ENCODE measurements at places on chromosomes 2 and 18.

DNA sequence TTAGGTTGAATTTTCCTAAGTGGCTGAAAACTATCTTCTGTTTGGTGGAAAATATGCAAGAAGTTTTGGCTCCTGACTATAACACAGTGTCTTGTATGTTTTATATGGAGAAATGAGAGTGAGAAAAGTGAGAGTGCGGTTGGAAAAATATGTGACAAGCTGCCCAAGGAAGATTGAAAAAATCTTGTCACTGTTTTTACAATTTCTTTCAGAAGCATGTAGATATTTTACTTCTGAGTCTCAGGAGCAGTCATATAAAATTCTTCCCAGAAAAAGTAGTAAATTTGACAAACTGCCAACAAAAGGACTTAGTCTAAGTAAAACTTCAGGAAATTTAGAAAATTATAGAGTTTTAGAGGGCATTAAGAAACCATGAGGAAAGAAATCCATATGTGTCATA lies 19.4 kb upstream of the RMND5A start:
- no peak for DNase-seq

- DNase-seq = no peak
These were observed 190.0 kb downstream of the CYRIA start for GRCh38 chr2:16475586-16475985.

- no peak for DNase-seq
These were observed 64.2 kb upstream of the TMEM17 start for GRCh38 chr2:62569907-62570841.

- no peak for DNase-seq
These were observed 75.6 kb upstream of the OTX1 start for GRCh38 chr2:62974999-62975398.

DNA sequence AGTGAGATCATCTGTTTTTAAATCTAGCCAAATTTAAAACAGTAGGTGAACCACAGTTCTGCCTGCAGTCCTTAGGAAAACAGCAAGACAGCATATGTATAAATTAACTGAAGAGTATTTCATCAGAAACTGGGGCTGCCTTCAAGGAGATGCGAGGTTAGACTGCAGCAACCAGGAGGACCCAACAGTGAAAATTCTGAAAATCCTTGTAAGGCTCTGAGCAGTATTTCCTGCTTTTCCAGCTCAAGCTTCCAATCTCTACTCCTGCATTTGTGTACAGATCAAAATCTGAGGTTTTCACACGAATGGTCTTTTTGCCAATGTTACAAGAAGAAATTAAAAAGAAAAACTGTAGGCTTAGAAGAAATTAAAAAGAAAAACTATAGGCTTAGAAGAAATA lies 43.7 kb downstream of the CERKL start:
- no peak for DNase-seq

Measured in stimulated activated CD8-positive, alpha-beta memory T cell treated with anti-CD3 and anti-CD28 coated beads, Interleukin-2, amount 100 ng/mL, for 1 hour (primary cell).